ENCODE measurements at places on chromosomes 11 and 22.

DNA sequence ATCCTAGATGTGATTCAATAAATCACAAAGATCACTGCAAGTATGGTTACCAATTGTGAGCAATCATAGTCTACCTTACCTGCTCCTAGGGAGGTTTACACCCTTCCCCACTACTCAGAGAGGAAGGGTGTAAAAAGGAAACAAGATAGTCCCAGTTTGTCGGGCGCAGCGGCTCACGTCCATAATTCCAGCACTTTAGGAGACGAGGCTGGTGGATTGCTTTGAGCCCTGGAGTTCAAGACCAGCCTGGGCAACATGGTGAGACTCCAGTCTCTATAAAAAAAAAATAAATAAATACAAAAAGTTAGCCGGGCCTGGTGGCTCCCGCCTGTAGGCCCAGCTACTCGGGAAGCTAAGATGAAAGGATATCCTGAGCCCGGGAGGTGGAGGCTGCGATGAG lies 962 bp upstream of the AMBRA1 start:
- no peak for DNase-seq

GRCh38 chr11:8025816-8026215 lies 38.7 kb downstream of the EIF3F start:
- no peak for DNase-seq

GRCh38 chr11:36757075-36757474 lies 159.0 kb upstream of the RAG2 start:
- DNase-seq, result no peak

DNA sequence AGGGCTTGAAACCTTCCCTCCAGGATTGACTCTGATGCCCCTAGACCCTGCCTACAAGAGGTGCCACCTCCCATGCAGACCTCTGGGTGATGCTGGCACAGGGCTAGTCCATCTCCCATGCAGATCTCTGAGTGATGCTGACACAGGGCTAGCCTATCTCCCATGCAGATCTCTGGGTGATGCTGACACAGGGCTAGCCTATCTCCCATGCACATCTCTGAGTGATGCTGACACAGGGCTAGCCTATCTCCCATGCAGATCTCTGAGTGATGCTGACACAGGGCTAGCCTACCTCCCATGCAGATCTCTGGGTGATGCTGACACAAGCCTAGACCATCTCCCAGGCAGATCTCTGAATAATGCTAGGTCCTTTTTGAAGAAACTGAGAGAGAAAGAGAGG lies 321.7 kb downstream of the NTM start:
- DNase-seq, result no peak

- DNase-seq, result no peak
Observed at GRCh38 chr11:13784855-13785254, 116.4 kb downstream of the FAR1 start.

DNA sequence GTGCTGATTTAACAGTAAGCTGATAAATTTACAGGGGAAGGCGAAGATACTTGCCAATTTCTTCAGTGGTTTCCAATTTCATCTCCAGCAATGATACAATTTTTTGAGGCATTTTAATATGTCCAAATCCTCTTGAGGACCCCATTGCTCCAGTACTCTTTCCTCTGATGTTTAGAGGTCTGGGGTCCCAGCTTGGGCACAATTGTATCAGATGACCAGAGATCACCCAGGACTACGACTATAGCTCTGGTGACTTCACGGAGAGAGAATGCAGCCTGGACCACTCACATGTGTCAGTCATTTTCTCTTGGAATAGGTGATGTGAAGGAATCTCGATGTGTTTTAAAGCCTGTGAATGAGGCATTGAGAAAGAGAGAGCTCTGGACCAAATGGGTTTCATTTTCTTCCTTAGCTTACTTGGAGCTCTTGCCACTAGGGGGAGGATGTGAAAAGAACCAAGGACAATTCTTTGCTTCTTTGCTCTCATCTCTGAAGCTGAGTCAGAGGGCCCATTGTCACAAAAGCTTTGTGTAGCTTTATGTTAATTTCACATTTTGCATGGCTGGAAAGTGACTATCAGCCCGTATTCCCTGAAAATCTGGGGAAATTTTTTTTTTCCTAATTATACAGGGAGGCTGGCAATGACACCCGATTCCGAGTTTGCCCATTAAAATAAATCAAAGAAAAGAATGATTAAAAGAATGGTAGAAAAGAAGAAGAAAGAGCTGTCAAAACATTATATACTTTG lies 6.7 kb upstream of the CCDC90B start:
- no peak for DNase-seq

- DNase-seq, result no peak
Observed at GRCh38 chr11:125494561-125494960, 1.5 kb downstream of the FEZ1 start.

DNA sequence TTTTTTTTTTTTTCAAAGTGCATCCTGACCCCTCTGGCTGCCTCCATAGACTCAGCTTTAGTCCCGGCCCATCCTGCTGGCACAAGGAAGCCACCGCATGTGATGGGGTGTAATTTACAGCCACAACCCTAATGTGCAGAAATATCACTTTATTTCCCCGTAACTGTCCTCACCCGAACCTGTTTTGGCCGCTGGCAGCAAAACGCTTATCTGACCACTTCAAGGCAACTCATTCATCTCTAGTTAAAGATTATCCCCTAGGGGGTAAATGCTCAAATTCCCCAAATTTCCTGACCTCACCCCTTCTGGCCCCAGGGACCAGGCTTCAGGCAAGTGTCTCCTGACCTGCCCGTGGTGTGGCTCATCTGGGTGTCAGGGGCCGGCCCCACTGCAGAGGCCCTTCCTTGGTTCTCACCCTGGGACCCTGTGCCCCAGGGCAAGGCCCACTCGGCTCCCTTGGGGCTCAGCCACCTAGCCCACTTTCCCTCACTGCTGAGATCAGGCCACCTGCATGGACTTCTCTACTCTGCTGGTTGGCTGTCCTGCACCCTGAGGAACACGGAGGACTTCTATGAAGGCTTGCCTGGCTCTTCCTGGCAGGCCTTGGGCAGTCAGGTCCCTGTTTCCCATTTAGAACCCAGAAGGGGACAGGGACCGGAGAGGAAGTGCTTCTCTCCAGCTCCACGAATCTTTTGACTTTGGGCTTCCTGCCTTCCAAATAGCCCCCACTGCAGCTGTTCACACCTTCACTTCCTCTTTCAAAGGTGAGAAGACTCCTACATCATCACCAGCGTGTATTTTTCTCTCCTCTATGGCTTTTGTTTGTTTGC lies 53.3 kb downstream of the WNT11 start:
- peak; percentile 80 for DNase-seq

DNA sequence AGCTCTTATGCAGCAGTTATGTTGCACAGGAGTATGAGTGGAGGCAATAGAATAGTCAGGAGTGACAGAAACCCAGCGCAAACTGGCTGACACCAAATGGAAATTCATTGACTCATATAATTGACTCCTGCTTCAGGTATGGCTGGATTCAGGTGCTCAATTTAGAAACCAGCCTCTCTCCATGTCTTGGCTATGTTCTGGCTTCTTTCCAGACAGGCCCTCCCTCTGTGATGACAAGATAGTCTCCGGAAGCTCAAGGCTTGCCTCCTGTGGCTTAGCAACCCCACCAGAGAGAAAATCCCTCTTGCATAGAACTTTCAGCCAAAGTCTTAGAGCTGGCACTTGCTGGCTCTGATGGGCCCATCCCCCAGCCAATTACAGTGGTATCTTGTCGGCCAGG lies 28.1 kb upstream of the MN1 start:
- no peak for DNase-seq

DNA sequence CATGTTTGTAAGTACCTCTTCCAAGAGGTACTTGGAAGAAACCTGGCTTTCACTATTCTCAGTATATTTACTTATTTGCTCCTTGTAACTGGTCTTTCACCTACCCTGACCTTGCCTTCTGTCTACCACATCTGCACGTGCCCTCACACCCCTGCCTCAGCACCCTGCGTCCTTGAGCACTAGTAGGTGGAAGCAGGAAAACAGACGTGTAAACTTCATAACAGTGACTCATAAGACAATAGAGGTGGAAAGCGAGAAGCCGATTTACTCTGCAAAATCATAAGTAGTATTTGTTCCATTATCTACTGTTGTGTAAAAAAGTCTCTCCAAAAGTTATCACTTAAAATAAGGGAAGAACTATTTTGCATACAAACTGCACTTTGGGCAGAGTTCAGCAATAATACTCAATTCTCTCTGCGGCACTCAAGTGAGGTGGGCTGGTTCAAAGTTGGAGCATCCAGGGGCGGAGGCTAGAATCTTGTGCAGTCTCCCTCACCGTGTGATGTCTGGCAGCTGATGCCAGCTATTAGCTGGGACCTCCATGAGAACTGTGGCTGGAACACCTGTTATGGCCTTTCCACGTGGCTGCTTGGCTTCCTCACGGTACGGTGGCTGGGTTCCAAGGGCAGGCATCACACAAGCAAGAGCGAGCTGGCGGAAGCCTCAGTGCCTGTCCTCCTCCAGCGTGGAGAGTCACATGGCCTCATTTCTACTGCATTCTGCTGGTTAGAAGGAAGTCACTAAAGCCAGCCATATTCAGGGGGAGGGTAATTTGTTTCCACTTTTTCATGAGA lies 30.4 kb downstream of the PACS1 start:
- peak; percentile 77 for DNase-seq

DNA sequence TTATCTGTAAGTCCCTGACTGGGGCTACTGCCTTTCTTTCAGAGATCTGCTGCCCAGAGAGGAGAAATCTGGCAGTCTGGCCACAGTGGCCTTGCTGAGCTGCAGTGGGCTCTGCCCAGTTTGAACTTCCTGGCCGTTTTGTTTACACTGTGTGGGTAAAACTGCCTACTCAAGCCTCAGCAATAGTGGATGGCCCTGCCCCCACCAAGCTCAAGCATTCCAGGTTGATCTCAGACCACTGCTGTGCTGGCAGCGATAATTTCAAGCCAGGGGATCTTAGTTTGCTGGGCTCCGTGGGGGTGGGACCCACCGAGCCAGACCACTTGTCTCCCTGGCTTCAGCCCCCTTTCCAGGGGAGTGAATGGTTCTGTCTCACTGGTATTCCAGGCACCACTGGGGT lies 117.5 kb downstream of the TRPC6 start:
- no peak for DNase-seq

- DNase-seq, result no peak
Observed at GRCh38 chr11:22927793-22928192, 67.5 kb upstream of the CCDC179 start.

- peak; percentile 54 for DNase-seq
Observed at GRCh38 chr22:44037519-44038375, 13.6 kb downstream of the PARVB start.

DNA sequence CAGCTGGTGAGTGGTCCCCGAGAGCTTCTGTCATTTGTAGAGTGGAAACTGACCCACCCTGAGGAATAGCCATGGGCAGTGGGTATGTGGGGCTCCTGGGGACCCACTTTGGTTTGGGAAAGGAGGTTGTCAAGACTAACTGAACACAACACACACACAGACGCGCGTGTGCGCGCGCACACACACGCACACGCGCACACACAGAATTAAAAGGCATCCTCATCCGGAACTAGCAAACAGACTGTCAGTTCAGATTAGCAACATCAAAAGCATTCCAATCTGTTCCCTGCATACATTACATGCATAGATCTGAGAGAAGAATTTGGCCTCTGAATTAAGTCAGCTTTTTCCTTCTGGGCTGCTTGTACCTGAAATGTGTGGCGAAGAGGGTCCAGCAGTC lies 284.7 kb downstream of the ST3GAL4 start:
- DNase-seq, result no peak

- no peak for DNase-seq
Observed at GRCh38 chr11:92607969-92608722, 361.3 kb upstream of the MTNR1B start.

- peak; percentile 36 for DNase-seq
Observed at GRCh38 chr11:116459185-116460045, 313.4 kb downstream of the BUD13 start.

GRCh38 chr22:36544107-36544620 lies 15.2 kb upstream of the EIF3D start:
- DNase-seq, result no peak

Measured in lower leg skin (tissue), 4 donors.